ENCODE measurements at places on chromosomes 4 and X.

- DNase-seq: no peak
- no peak overlapping the region for H3K27ac ChIP-seq
- no peaks in the 10 kb centered on the region for H3K36me3 ChIP-seq
- no peak overlapping the region for H3K4me3 ChIP-seq
- no peaks in the 10 kb centered on the region for H3K4me1 ChIP-seq
- no peaks in the 10 kb centered on the region for H3K27me3 ChIP-seq
These were observed 1709.4 kb downstream of the ARAP2 start for GRCh38 chr4:34534916-34535315.

GRCh38 chrX:100643956-100644860 is at the start of gene SRPX2:
Gene SRPX2 (plus strand): TSS chrX:100644199. CDS start chrX:100646323, 2,124 bp downstream.
- H3K4me3 ChIP-seq: no peak within 1 kb of the TSS
- no peak for DNase-seq
- H3K27ac ChIP-seq: no peak within 1 kb of the TSS
- no peaks in the 10 kb centered on the region for H3K4me1 ChIP-seq

DNA sequence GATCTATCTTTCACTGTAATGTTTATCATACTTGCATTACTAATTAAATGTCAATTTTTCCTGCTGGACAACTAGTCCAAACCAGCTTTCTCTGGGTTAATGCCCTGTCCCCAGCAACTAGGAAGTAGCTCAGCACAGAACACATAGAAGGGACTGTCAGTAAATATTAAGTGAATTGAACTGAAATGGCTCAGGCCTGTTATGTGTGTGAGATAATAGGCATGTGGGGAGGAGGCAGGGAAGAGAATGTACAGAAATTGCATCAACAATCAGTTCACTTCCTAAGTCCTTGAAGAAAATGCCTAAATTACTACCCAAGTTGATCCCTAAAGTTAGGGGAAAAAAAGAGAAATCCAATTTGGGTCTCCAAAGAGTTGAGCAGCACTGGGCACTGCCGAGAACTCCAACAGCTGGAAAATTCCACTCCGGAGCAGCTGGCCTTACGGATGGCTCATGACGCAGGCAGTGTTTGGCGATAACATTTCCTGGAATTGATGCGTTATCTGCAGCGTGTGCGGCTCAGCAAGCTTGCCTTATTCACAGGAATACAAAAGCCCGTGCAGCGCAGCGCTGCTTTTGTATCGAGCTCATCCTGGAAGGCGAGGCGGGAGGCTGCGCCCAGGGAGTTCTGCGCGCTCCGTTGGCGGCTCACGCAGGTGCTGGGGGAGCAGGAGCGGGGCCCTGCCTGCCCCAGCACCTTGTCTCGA is 297.3 kb upstream of the LCORL start:
- H3K36me3 ChIP-seq: no peaks in the 10 kb centered on the region
- H3K4me3 ChIP-seq: no peak overlapping the region
- peaks cover 15% of the 10 kb centered on the region for H3K27me3 ChIP-seq
- no peaks in the 10 kb centered on the region for H3K4me1 ChIP-seq
- no peak for DNase-seq

- H3K4me1 ChIP-seq: peaks cover 12% of the 10 kb centered on the region
- DNase-seq: no peak
These were observed 10.0 kb upstream of the HAND2 start for GRCh38 chr4:173539986-173540385.

GRCh38 chr4:13521047-13521446 is 23.3 kb downstream of the NKX3-2 start:
- H3K4me1 ChIP-seq: peaks cover 12% of the 10 kb centered on the region
- peaks cover 7% of the 10 kb centered on the region for H3K36me3 ChIP-seq
- DNase-seq: no peak
- peaks cover 53% of the 10 kb centered on the region for H3K27me3 ChIP-seq
- no peak overlapping the region for H3K4me3 ChIP-seq
- H3K27ac ChIP-seq: no peak overlapping the region

- no peak for DNase-seq
- H3K36me3 ChIP-seq: no peaks in the 10 kb centered on the region
- no peaks in the 10 kb centered on the region for H3K4me1 ChIP-seq
- no peak overlapping the region for H3K4me3 ChIP-seq
- no peaks in the 10 kb centered on the region for H3K27me3 ChIP-seq
These were observed 210.6 kb upstream of the FAT1 start for GRCh38 chr4:186934244-186934643.

- DNase-seq: no peak
- no peaks in the 10 kb centered on the region for H3K4me1 ChIP-seq
- H3K27ac ChIP-seq: no peak overlapping the region
- peaks cover 17% of the 10 kb centered on the region for H3K27me3 ChIP-seq
- no peak overlapping the region for H3K4me3 ChIP-seq
These were observed 316.9 kb upstream of the NOCT start for GRCh38 chr4:138698641-138699040.

DNA sequence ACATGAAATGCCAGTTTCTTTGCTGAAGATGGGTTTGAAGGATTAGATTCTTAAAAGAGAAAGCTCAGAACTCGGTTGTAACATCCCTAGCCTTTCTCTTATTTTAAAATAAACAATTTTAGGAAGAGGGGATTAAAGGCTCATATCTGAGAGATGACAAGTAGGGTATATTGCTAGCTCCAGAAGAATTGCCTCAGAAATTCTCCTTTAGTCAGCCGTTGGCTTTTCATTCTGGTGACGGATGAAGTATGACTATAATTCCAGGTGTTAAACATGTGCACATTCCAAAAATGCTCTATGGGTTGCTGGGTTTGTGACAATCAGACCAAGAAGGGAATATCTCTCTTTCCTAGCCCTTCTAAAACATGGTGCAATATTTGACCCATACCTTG is 17.8 kb downstream of the DKK2 start:
- H3K27ac ChIP-seq: no peak overlapping the region
- H3K27me3 ChIP-seq: no peaks in the 10 kb centered on the region
- H3K4me1 ChIP-seq: no peaks in the 10 kb centered on the region
- no peak overlapping the region for H3K4me3 ChIP-seq
- H3K36me3 ChIP-seq: no peaks in the 10 kb centered on the region

- H3K27ac ChIP-seq: no peak overlapping the region
- no peaks in the 10 kb centered on the region for H3K36me3 ChIP-seq
- DNase-seq: no peak
- no peak overlapping the region for H3K4me3 ChIP-seq
- no peaks in the 10 kb centered on the region for H3K27me3 ChIP-seq
These were observed 39.4 kb downstream of the GEMIN8 start for GRCh38 chrX:13990126-13990800.

- no peaks in the 10 kb centered on the region for H3K36me3 ChIP-seq
- no peak overlapping the region for H3K27ac ChIP-seq
- H3K4me3 ChIP-seq: no peak overlapping the region
- no peak for DNase-seq
These were observed 4.4 kb upstream of the ADH1C start for GRCh38 chr4:99356992-99357391.

- no peak for DNase-seq
- no peak overlapping the region for H3K27ac ChIP-seq
- H3K27me3 ChIP-seq: no peaks in the 10 kb centered on the region
These were observed 10.3 kb downstream of the PLCXD1 start for GRCh38 chrX:291411-291901.

- no peaks in the 10 kb centered on the region for H3K27me3 ChIP-seq
- H3K4me3 ChIP-seq: no peak overlapping the region
- no peak for DNase-seq
- no peaks in the 10 kb centered on the region for H3K36me3 ChIP-seq
These were observed 1.4 kb upstream of the MAGED1 start for GRCh38 chrX:51891821-51892551.

- no peak overlapping the region for H3K27ac ChIP-seq
- no peaks in the 10 kb centered on the region for H3K36me3 ChIP-seq
- H3K4me3 ChIP-seq: no peak overlapping the region
- H3K4me1 ChIP-seq: no peaks in the 10 kb centered on the region
These were observed 56.3 kb downstream of the PTCHD1 start for GRCh38 chrX:23390979-23391378.

DNA sequence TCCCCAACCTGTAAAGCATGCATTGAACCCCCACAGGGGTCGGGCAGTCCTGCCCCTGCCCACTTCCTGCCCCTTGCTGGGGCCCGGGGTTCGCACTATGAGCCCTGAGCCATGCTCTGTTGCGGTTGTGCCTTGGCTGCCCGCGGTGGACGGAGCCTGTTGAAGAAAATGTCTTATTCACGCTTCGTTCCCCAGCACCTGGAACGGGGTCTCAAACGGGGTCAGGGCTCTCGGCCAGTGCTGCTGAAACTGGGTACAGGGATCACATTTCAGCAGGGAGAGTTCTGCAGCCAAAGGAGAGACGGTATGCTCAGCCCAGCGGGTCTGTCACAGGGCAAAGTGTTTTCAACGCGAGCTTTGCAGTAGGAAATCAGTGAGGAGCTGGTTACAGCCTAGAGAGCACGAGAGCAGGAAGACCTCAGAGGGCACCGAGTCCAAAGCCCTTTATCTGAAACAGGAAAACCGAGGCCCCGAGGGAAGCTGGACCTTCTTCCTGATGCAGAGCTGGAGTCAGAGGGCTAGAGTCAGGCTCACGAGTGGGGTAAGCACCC is 46.3 kb upstream of the AFAP1 start:
- H3K4me1 ChIP-seq: peaks cover 7% of the 10 kb centered on the region
- H3K27ac ChIP-seq: no peak overlapping the region
- peak overlapping the region; percentile 17 for H3K4me3 ChIP-seq
- H3K27me3 ChIP-seq: peaks cover 5% of the 10 kb centered on the region
- DNase-seq: no peak
- H3K36me3 ChIP-seq: no peaks in the 10 kb centered on the region

DNA sequence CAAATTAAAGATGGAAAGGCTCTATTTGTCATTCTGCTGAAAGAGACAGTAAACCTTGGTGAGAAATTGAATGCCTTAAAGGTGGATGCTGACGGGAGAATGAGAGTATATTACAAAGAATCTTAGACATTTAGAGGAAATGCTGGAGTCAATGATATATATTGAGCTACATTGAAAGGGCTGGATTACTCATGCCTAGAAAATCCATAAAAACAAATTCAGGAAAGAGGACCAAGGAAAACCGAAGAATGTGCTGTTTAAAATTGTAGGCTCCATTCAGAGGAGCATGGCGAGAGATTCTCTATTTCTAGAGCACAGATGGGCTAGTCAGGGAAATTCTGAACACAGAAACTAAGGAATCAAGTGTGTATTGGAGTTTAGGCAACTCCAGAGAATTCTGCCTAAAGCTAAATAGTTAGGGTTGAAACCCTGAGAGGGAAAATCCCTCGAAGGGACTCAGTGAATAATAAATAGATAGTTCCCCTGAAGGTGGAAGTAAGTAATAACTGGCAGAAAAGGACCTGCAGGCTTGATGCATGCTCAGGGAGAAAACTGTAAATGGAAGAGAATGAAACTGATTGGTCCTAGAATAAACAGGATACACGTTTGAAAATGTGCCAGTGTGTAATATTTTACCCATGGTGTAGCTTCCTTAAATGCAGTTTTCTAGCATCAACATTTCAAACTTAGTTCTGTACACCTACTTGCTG is 1532.4 kb upstream of the TENM3 start:
- H3K27ac ChIP-seq: no peak overlapping the region
- no peak for DNase-seq
- no peaks in the 10 kb centered on the region for H3K4me1 ChIP-seq
- no peak overlapping the region for H3K4me3 ChIP-seq

- H3K36me3 ChIP-seq: no peaks in the 10 kb centered on the region
- H3K27ac ChIP-seq: no peak overlapping the region
- H3K4me3 ChIP-seq: no peak overlapping the region
These were observed 37.9 kb upstream of the NKAP start for GRCh38 chrX:119981286-119982070.

GRCh38 chrX:28787206-28787605 is 200.0 kb downstream of the IL1RAPL1 start:
- H3K27ac ChIP-seq: no peak overlapping the region
- H3K4me1 ChIP-seq: no peaks in the 10 kb centered on the region
- H3K36me3 ChIP-seq: no peaks in the 10 kb centered on the region
- no peak overlapping the region for H3K4me3 ChIP-seq
- no peak for DNase-seq
- no peaks in the 10 kb centered on the region for H3K27me3 ChIP-seq

GRCh38 chr4:74189331-74190043 is 31.6 kb downstream of the MTHFD2L start:
- H3K4me1 ChIP-seq: no peaks in the 10 kb centered on the region
- H3K36me3 ChIP-seq: no peaks in the 10 kb centered on the region
- no peak overlapping the region for H3K4me3 ChIP-seq
- no peaks in the 10 kb centered on the region for H3K27me3 ChIP-seq
- no peak for DNase-seq

DNA sequence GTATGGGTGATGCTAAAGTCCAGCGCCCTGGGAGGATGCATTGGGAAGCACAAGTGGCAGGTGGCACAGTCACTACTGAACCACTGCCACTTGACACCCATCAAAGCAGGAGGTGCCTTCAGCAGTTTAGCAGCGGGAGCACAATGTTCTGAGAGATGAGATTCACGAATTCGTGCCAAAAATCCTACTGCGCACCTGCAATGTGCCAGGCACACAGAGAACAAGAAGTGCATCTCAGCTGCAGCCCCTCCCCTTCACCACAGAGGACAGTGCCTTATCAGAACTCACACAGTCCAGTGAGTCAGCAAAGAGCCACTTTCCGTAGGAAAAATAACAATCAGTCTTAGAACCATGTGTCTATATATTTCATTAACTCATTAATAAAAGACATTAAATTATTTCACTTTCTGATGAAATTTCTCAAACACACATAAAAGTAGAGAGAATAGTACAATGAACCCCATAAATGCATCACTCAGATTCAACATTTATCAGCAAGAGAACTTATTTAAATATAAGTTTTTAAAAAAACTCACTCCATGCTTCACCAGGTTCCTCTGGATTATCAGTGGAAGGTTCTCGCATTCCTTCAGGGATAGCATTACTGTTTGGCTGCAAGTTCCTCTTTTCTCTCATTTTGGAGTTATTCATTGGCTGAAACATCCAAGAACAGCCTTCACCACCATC is 47.0 kb downstream of the BEND2 start:
- DNase-seq: no peak
- H3K36me3 ChIP-seq: no peaks in the 10 kb centered on the region
- H3K4me1 ChIP-seq: no peaks in the 10 kb centered on the region
- H3K4me3 ChIP-seq: no peak overlapping the region

DNA sequence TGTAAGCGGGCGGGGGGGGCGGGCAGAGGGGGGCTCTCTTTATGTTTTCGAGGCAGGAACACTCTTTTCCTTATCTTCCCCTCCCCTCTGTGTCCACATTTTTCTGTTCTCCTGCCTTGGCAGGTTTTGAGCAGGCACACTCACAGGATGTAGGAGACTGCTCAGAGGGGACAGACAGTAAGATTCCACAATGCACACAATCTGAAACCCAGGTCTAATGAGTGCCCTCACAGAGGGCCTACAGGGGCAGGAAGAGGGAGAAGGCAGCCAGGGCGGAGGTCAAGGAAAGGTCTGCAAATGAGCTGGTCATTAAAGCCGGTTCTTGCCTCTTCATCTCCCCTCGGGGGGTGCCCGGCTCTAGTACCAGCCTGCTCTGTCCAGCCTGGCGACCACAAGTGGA is 106.1 kb upstream of the ATP6AP2 start:
- no peak overlapping the region for H3K4me3 ChIP-seq
- H3K27me3 ChIP-seq: no peaks in the 10 kb centered on the region
- no peak overlapping the region for H3K27ac ChIP-seq
- no peak for DNase-seq
- H3K4me1 ChIP-seq: peaks cover 18% of the 10 kb centered on the region

GRCh38 chr4:162475246-162475645 is 311.4 kb upstream of the FSTL5 start:
- no peak overlapping the region for H3K4me3 ChIP-seq
- H3K4me1 ChIP-seq: no peaks in the 10 kb centered on the region
- DNase-seq: no peak
- H3K36me3 ChIP-seq: no peaks in the 10 kb centered on the region
- H3K27me3 ChIP-seq: no peaks in the 10 kb centered on the region

All from activated naive CD4-positive, alpha-beta T cell treated with anti-CD3 and anti-CD28 coated beads for 36 hours (primary cell).